ENCODE measurements at places on chromosomes 3 and 15.
A peak's percentile ranks its signal among the peaks of the same experiment; 100 is the strongest.

DNA sequence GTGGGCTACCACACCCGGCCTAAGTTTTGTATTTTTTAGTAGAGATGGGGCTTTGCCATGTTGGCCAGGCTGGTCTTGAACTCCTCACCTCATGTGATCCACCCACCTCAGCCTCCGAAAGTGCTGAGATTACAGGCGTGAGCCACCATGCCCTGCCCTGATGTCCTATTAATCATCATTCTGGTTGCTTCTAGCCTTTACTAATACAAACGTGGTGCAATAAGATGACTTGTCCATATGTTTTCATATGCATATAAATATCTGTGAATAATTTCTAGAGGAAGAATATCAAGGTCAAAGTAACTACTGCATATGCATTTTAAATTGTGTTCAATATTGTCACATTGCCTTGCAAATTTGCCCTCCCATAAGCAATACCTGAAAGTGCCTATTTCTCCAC is 25.5 kb upstream of the PDHB start:
- DNase-seq, result no peak

DNA sequence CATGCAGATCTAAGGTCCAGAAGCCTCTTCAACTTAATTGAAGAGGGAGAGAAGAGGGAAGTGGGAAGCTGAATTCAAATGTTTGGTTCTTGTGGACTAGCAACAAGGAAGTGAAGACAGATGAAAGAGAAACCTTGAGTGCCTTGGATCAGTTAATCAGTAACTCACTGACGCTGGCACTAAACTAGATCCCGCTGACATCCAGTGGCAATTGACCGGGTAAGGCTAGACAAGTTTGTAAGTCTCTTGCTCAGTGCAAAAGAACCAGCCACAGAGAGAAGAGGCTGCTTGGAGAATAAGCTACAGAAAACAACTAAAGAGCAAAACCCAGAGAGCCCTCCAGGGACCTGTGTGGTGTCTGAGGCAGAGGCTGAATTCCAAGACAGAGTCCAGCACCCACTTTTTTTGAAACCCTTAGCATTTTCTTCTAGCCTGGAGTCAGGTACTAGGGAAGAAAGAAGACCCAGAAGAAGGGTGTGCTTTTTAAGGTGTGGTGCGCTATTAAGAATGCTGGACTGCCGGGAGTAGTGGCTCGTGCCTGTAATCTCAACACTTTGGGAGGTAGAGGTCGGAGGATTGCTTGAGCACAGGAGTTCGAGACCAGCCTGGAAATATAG is 6.9 kb downstream of the PLCH1 start:
- DNase-seq, result no peak

- no peak for DNase-seq
Measured at GRCh38 chr3:180808823-180809575, 103.5 kb upstream of the FXR1 start.

- no peak for DNase-seq
Measured at GRCh38 chr3:117846238-117846637, 1136.7 kb downstream of the TUSC7 start.

DNA sequence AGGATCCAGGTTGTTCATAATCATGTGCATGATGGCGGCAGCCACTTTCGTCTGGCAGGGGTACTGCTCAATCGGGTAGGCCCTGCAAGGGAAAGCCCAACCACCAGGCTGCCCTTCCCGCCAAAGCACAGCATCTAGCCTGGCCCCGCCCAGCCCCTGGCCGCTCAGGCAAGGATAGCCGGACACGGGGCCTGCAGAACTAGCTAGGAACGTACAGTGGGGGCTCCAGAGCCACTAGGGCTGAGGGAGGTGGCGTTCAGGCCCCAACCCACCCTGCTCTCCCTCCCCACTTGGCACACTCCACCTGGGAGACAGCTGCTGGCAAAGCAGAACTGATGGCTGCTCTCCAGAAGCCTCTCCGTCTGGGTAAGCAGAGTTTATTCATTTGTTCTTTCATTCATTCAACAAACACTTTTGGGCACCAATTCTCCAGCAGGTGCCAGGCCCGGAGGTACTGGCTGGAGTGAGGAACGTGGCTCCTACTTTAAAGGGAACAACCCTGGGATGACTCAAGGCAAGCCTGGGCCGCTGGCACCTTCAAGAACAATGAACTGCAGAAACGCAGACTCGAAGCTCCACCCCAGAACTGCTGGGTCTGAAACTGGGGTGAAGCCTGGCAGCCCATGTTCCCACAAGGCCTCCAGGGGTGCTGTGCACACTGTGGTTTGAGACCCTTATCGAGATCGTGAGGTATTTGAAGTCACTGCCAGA is 7.8 kb downstream of the UROC1 start:
- no peak for DNase-seq

GRCh38 chr3:143650827-143651226 is 197.4 kb downstream of the SLC9A9 start:
- no peak for DNase-seq

DNA sequence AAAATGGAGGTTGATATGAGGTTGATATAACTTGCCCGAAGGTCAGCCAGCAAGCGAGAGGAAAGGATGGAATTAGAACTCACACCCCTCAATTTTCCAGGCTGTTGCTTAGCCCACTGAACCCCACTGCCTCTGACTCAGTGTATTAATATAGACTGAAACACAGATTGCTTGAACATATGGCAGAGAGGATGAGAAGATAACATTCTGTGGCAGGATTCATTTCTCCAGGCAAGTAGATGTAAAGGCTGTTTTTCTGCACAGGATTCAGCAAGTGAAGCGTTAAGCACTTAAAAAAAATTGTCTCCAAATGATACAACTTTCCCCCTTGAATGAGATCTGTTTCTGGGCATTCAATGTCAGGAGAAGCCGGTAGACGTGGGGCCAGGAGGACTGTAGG is 335.2 kb downstream of the GAP43 start:
- no peak for DNase-seq

DNA sequence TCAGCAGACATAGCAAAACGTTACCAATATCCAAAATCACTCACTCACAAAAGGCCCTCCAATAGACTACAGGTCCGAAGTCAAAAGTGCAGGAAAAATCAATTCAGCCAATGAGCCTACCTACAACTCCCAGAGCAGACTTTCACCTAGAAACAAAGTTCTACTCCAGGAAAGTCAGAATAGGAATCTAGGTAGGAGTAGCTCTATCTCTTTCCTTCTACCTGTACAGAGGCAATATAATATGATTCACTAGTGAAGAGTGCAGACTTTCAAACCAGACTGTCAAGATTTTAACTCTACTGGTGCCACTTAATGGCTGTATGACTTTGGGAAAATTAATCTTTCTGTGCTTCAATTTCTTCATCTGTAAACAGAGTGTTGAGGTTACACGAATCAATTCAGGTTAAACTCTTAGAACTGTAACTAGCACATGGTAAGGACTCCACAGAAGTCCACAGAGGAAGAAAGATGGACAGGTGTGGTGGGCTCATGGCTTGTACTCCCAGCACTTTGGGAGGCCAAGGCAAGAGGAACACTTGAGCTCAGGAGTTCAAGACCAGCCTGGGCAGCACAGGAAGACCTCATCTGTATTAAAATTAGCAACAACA is 9.4 kb downstream of the DCUN1D1 start:
- no peak for DNase-seq

GRCh38 chr3:167669699-167670098 is 16.0 kb upstream of the WDR49 start:
- DNase-seq, result no peak

- DNase-seq, result peak; percentile 96
Measured at GRCh38 chr3:43286115-43286840, at the start of gene SNRK. Gene SNRK, plus strand, starts transcription at chr3:43286540. Its CDS starts 16,664 bp downstream, at chr3:43303204.

GRCh38 chr3:184523825-184524615 is 37.6 kb upstream of the EPHB3 start:
- DNase-seq, result no peak

DNA sequence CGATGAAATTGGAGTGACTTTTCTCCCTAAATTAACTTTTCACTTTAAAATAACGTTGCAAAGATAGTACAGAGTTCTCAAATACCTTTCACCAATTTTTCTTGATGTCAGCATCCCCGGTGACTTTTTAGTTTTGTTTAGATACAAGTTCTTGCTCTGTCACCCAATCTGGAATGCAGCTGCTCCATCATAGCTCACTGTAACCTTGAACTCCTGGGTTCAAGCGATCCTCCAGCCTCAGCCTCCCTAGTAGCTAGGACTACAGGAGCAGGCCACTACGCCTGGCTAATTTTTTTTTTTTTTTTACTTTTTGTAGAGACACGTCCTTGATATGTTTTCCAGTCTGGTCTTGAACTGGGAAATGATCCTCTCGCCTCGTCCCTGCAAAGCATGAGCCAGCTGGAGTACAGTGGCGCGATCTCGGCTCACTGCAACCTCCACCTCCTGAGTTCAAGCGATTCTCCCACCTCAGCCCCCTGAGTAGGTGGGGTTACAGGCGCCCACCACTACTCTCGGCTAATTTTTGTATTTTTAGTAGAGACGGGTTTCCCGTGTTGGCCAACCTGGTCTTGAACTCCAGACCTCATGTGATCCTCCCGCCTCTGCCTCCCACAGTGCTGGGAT is 747 bp downstream of the NSUN3 start:
- no peak for DNase-seq

DNA sequence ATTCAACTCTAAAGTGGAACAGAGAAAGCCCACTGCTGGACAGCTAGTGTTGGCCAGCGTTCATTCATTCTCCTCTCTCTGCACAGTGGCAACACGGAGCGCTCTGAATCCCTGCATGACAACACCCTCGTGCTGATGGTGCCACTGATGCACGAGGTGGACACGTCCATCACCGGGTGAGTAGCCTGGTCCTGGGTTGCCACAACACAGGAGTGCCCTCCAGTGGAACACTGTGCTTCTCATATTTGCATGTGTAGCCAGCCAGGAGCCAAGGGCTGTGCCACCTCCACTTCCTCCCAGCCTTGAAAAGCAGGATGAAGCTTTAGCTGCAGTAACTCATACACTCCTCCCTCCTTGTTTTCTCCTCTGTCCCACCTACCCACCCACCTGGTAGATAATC is 120.0 kb upstream of the CTDSPL start:
- DNase-seq, result no peak

- no peak for DNase-seq
Measured at GRCh38 chr3:94402126-94402525, 339.3 kb downstream of the NSUN3 start.

- DNase-seq, result no peak
Measured at GRCh38 chr3:79878708-79879107, 110.9 kb upstream of the ROBO1 start.

DNA sequence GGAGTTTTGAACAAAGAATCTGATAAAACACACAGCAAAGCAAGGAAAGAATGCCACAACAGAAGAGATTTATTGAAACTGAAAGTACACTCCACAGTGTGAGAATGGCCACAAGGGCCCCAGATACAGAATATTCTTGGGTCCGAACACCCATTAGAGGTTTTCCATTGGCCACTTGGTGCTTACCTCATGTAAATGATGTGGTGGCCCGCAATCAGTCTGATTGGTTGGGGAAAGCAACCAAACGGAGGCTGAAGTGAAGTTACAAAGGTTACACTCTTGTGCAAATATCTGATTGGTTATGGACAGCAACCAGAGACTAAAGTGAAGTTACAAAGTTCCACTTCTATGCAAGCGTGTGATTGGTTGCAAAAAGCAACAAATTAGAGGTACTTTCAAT is 20.4 kb downstream of the NSUN3 start:
- no peak for DNase-seq

GRCh38 chr15:94791008-94791407 is 559.6 kb downstream of the MCTP2 start:
- DNase-seq, result no peak

- no peak for DNase-seq
Measured at GRCh38 chr15:68354923-68355322, 77.0 kb downstream of the ITGA11 start.

GRCh38 chr15:66101715-66102395 is 151.7 kb downstream of the MEGF11 start:
- no peak for DNase-seq

DNA sequence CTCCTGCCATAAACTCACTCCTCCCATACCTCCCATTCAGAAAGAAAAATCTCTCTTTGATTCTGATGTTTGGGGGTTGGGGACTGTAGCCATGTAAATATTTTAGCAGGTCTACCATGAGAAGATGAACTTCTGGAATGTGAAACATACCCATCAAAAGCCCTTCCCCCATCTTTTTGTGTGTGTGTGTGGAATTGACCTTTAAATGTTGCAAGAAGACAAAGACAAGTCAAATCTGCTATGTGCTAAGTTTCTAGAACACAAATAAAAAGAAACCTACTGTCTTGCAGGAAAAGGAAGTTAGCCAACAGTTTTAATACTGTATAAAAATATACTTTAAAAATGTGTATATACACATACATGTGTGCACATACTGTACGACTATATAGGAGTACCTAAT is 29.7 kb upstream of the USP50 start:
- DNase-seq, result no peak

DNA sequence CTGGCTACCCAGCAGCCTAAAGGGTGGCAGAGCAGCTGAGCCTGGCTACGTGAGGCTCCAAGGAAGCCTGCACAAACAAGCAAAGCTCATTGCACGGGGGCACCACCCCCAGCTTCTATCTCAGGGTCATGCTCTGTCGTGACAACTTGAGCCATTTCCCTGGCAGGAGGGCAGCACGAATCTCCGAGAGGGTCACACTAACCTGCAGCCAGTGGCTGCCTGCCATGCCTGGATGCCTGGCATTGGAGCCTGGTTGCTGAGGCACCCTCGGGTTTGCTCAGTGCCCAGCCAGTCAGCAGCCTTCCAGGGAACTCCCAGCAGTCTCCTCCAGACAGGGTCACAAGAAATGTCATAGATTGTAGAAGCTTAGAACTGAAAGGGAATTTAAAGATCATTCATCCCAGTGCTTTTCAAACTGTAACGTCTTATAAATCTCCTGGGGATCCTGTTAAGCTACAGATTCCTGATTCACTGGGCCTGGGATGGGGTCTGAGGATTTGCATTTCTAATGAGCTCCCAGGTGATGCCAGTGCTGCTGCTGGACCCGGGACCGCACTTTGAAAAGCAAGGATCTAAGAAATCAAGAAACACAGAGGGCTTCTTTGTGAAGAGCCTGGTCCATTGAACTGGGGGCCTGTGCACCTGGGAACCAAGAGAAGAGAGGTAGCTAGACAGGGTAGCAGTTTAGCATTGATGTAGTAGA is 48.4 kb downstream of the TMEM266 start:
- DNase-seq, result no peak

GRCh38 chr3:175107231-175107630 is 248.1 kb downstream of the NAALADL2 start:
- no peak for DNase-seq

GRCh38 chr15:33693166-33693800 is 275.0 kb upstream of the CHRM5 start:
- DNase-seq, result no peak

Measured in activated CD8-positive, alpha-beta memory T cell treated with anti-CD3 and anti-CD28 coated beads for 48 hours (primary cell).